ENCODE measurements at places on chromosomes 12 and 14.

DNA sequence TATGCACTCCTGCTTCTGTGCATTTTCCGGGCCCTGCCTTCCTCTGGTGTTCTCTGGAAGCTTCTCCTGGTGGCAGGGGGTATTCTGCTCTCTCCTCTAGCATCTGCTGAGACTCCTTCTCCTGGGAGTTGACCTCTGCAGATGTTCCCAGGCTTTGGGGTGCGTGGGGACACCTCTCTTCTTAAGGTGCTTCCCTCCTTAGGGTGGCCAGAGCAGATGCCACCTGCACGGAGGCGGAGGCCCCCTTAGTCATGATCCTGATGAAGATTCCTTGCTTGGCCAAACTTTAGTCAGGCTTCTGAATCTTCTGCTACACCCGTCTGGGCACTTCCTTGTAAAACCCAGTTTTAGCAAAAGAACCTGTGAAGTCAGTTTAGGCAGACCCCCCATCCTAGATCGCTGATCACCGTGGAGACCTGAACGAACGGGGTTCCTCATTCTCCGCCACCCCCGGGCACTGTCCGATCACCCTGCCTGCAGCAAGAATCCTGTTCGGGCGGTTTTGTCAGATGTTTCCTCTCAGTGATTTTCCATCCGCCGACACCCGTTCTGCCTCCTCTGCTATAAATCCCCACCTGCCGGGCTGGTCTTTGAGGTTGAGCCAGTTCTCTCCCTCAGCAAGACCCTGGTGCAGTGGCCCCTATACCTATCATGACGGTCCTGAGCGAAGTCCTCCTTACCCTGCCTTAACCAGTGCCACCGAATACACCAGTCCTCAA is 111.9 kb downstream of the CALM1 start:
- no peak for DNase-seq

- DNase-seq = no peak
Measured at GRCh38 chr12:32444895-32445294, 45.5 kb downstream of the FGD4 start.

DNA sequence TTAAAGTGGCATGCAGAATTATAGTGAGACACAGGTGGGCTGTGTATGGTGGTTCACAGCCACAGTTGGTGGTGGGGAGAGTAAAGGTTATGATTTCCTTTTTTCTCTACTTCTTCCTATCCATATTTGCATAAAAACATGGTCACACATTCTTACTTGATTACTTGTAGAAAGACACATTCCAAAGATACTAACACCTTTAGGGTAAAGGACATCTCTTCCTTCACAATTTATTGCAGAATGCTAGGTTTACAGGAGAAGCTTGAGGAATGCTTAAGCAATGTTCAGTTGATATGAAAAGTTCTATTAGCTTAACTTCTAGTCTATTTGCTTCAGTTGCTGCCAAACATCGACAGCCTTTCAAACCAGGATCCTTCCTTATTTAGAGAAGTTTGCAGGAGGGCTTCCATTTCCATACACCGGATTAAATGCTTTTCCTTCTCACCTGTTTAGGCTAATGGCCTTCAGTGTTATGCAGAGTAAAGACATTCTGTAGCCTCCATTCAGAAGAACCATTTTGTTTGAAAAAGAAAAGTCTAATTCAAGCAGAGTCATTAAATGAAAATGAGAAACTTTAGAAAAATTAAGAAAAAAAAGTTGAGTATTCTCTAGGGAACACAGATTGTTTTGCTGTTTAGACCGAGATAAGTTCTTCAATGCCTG is 2.6 kb upstream of the PHC1 start:
- DNase-seq = no peak

- DNase-seq = no peak
Measured at GRCh38 chr12:110796952-110797351, 49.8 kb upstream of the CCDC63 start.

- no peak for DNase-seq
Measured at GRCh38 chr12:7354529-7354928, 50.7 kb downstream of the ACSM4 start.

- no peak for DNase-seq
Measured at GRCh38 chr14:55410876-55411275, 754 bp downstream of the ATG14 start.

GRCh38 chr12:116714175-116714574 is 23.7 kb downstream of the SPRING1 start:
- no peak for DNase-seq

Measured in stimulated activated CD8-positive, alpha-beta memory T cell treated with anti-CD3 and anti-CD28 coated beads, Interleukin-2, amount 100 ng/mL, for 1 hour (primary cell).